ENCODE measurements at places on chromosomes 1 and 21.

DNA sequence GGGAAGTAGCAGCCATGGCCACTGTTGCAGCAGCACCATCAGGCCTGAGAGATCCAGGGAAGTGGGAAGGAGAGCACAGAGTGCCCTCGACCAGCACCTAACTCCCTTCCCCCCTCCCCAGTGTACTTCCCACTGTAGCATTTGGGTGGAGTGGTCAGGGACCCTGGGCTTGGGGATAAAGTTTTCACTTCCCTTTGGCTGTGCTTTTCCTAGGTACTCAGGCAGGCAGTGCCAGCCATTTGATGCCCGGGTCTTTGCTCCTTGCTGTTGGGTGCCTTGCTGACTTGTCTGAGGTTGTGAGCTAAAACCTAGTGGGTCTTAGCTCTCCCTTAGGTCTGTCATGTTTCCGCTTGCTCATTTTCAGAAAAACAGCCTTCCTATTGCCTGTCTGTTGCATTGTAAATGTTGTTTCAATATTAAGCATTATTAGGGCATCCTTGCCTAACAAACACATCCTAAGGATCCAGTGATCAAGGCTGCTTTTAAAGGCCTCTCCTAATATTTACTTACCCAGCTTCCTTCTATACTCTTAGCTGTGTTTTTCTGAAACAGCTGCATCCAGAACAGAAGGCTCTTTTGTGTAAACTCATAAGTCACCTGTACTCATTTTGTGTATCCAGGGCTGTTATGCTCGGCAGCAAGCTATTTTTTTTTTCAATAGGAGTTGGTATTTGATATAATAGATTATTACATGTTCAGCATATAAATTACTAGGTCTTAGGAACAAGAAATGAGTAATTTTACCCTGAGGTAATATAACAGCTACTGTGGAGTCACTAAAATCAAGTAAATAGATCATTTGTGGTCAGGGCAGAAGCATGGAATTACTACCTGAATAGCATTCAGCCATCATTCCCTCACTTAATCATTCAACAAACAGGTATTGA is 418.6 kb upstream of the PROX1 start:
- H3K27ac ChIP-seq, result no peak overlapping the region
- DNase-seq, result no peak
- no peaks in the 10 kb centered on the region for H3K27me3 ChIP-seq
- no peaks in the 10 kb centered on the region for H3K4me1 ChIP-seq
- H3K36me3 ChIP-seq, result no peaks in the 10 kb centered on the region
- H3K4me3 ChIP-seq, result no peak overlapping the region

DNA sequence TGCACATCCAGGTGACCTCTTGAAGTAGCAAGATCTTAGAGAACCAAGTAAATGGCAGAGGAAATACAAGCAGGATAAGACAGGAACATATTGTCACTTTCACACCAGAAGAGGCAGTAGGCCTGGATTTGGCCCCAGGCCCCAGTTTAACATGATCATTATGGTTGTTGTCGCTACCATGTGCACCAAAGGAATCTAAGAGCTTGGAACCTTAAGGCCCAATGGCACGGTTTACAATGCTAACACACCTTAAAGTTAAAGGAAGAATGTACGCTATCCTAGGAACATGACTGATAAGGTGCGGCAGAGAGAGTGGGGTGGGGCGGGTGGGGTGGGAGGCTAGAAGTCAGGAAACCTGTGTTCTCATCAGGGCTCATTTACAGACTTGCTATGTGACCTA is 147.5 kb downstream of the ROR1 start:
- H3K4me1 ChIP-seq, result no peaks in the 10 kb centered on the region
- H3K36me3 ChIP-seq, result no peaks in the 10 kb centered on the region
- no peak for DNase-seq
- no peak overlapping the region for H3K27ac ChIP-seq
- H3K27me3 ChIP-seq, result no peaks in the 10 kb centered on the region
- H3K4me3 ChIP-seq, result no peak overlapping the region

- H3K4me3 ChIP-seq, result no peak overlapping the region
- H3K36me3 ChIP-seq, result no peaks in the 10 kb centered on the region
- no peak for DNase-seq
- H3K4me1 ChIP-seq, result no peaks in the 10 kb centered on the region
- H3K27ac ChIP-seq, result no peak overlapping the region
These were observed 26.3 kb upstream of the TRABD2B start for GRCh38 chr1:48023488-48023887.

DNA sequence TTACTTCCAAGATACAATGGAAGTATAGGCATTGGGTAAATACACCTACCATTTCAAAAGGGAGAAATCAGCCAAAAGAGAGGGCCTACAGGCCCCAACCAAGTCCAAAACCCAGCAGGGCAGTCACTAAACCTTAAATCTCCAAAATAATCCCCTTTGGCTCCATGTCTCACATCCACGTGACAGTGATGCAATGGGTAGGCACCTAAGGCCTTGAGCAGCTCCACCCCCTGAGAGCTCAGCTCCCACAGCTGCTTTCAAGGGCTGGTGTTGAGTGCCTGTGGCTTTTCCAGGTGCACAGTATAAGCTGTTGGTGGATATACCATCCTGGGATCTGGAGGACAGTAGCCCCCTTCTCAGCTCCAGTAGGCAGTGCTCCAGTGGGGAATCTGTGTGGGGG is 72.5 kb downstream of the UROD start:
- peaks cover 1% of the 10 kb centered on the region for H3K4me1 ChIP-seq
- no peaks in the 10 kb centered on the region for H3K27me3 ChIP-seq
- peaks cover 2% of the 10 kb centered on the region for H3K36me3 ChIP-seq

All from activated CD8-positive, alpha-beta memory T cell treated with anti-CD3 and anti-CD28 coated beads, Interleukin-2, amount 10 ng/mL, durations not matched to agents 7 days and 5 days (primary cell).